ENCODE measurements at places on chromosomes 1 and 21.

DNA sequence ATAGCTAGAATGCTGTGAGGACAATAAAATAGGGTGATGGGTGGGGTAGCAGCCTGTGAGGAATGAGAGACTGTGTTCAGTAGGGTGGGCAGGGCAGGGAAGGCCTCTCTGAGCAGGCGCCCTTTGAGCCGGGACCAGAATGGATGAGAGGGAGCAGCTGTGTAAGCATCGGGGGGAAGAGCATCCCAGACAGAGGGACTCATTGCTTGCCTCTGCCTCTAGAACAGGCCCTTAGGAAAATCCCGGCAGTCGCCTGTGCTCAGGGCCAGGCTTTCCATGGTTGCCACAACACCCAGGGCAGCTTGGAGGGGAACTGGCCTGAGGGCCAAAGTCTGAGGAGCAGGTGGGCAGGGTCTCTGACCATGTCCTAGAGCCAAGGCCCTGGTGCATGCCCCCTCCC, 774 bp downstream of the SLC2A7 start:
- no peak for DNase-seq

GRCh38 chr1:19468397-19468956, 16.9 kb downstream of the CAPZB start:
- no peak for DNase-seq

GRCh38 chr1:9882296-9882944, 27.6 kb downstream of the CTNNBIP1 start:
- no peak for DNase-seq

DNA sequence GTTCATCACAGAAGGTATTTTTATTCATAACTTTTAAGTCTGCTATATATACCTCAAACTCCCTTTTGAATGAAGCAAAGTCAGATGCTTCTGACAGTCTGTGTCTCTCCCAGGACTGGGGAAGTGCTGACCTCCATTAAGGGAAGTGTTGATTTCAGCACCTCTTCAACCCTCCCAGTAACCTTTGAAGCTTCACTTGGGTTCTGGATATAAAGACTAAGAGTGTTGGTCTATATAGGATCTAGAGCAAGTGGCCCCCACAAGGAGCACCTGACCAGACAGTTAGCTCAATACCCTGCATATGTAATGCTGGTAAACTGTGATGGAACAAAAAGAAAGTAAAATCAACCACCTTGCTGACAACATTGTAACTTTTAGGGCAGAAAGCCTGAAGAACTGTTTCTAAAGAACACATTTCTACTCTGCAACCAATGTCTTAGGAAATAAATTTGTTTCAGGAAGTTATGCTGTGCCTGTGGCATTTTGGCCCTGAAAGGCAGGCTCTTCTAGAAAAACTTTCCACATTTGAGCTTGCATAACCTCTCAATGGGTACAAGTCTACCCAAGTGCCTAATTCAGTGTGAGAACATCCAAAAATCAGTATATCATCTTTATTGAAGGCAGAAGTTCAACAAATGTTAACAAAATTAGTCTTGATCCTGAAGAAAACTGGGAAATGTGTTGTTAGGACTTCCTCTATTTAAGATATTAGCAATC, 865 bp upstream of the PTPN22 start:
- DNase-seq: no peak

- DNase-seq: no peak
These were observed 78.8 kb upstream of the NR5A2 start for GRCh38 chr1:199948587-199949280.

GRCh38 chr1:90291431-90292216, 296.7 kb downstream of the ZNF326 start:
- DNase-seq: no peak

GRCh38 chr21:43864313-43864961, 586 bp upstream of the AGPAT3 start:
- DNase-seq: peak; percentile 68

- DNase-seq: no peak
These were observed 123.9 kb downstream of the SDCCAG8 start for GRCh38 chr1:243379706-243380105.
